Smooth muscle cell of the coronary artery (primary cell): ENCODE measurements at places on chromosomes 7 and 10. TPM values are rescaled to one million over a fixed set of nuclear protein-coding genes. Genes with fewer than 3 reads are reported as not detected.

HPSE2 gene
- not detected in 2 replicates for total RNA-seq

PGAM1 gene
- 227 and 387 TPM in 2 replicates for total RNA-seq

FXYD4 gene
- not detected in 2 replicates for total RNA-seq

GATAD1 gene
- total RNA-seq = 13.0 and 16.5 TPM in 2 replicates

SPDYE8 gene
- not detected in 2 replicates for total RNA-seq

ZNF37A gene
- total RNA-seq = 7.2 and 27.0 TPM in 2 replicates

PRLHR gene
- not detected in 2 replicates for total RNA-seq

ANKRD30A gene
- not detected in 2 replicates for total RNA-seq

CACNB2 gene
- 0.08 and 2.7 TPM in 2 replicates for total RNA-seq

ACTR3C gene
- 0.12 and 0.15 TPM in 2 replicates for total RNA-seq

GJD4 gene
- total RNA-seq = not detected in 2 replicates

MBL2 gene
- total RNA-seq = not detected in 2 replicates

COL28A1 gene
- not detected in 2 replicates for total RNA-seq

TSPAN33 gene
- 0.12 and 1.8 TPM in 2 replicates for total RNA-seq

NKX6-2 gene
- total RNA-seq = not detected in 2 replicates

OR2A42 gene
- total RNA-seq = under 0.01 TPM in 1 of 2 replicates, not detected in the other

NRP1 gene
- total RNA-seq = 185 and 332 TPM in 2 replicates

NME8 gene
- not detected in 2 replicates for total RNA-seq

PCDH15 gene
- not detected in 2 replicates for total RNA-seq

CTAGE4 gene
- total RNA-seq = 0.23 and 0.35 TPM in 2 replicates

ANKRD2 gene
- 0.15 and 0.59 TPM in 2 replicates for total RNA-seq

LBX1 gene
- total RNA-seq = not detected in 2 replicates

SAP25 gene
- 0.08 TPM in 1 of 2 replicates, not detected in the other for total RNA-seq

BICC1 gene
- total RNA-seq = 91.9 and 102 TPM in 2 replicates

NPSR1 gene
- total RNA-seq = not detected in 2 replicates

ATOH7 gene
- not detected in 2 replicates for total RNA-seq

MALSU1 gene
- total RNA-seq = 52.3 and 92.6 TPM in 2 replicates

SEMA4G gene
- total RNA-seq = 0.47 and 0.53 TPM in 2 replicates

UCMA gene
- not detected in 2 replicates for total RNA-seq

SFRP5 gene
- 0.12 and 3.9 TPM in 2 replicates for total RNA-seq

PRPS1L1 gene
- total RNA-seq = not detected in 2 replicates

C10orf143 gene
- total RNA-seq = 0.68 and 0.82 TPM in 2 replicates

PIP gene
- total RNA-seq = not detected in 2 replicates

ACHE gene
- 0.38 TPM in 1 of 2 replicates, not detected in the other for total RNA-seq

MMP21 gene
- total RNA-seq = 0.30 TPM in 1 of 2 replicates, not detected in the other

CYP3A7 gene
- total RNA-seq = 0.23 TPM in 1 of 2 replicates, not detected in the other

NKX1-2 gene
- total RNA-seq = not detected in 2 replicates

HOGA1 gene
- 0.75 and 0.94 TPM in 2 replicates for total RNA-seq

FAM107B gene
- 8.0 and 23.0 TPM in 2 replicates for total RNA-seq

TMEM178B gene
- 0.08 and 0.12 TPM in 2 replicates for total RNA-seq

PLAC9 gene
- total RNA-seq = 24.6 and 27.2 TPM in 2 replicates

CPA4 gene
- 52.9 and 72.7 TPM in 2 replicates for total RNA-seq

SPDYE6 gene
- total RNA-seq = 0.23 TPM in 1 of 2 replicates, not detected in the other

HOXA4 gene
- total RNA-seq = not detected in 2 replicates

CALCR gene
- total RNA-seq = not detected in 2 replicates

STRIP2 gene
- total RNA-seq = 1.5 and 7.8 TPM in 2 replicates

CALHM2 gene
- 19.0 and 27.1 TPM in 2 replicates for total RNA-seq

ELN gene
- 5.9 and 385 TPM in 2 replicates for total RNA-seq

FEZF1 gene
- not detected in 2 replicates for total RNA-seq

VPS37D gene
- 3.7 and 4.2 TPM in 2 replicates for total RNA-seq
